WTC11 (cell line): ENCODE measurements at places on chromosomes 13 and 19. TPM values are rescaled to one million over a fixed set of nuclear protein-coding genes. Genes with fewer than 3 reads are reported as not detected.

The ASF1B gene
- total RNA-seq = 37.1 to 40.4 TPM (median 38.4 TPM) in 3 replicates

The HSD17B14 gene
- 11.4 to 18.2 TPM (median 17.0 TPM) in 3 replicates for total RNA-seq

The TINCR gene
- 0.60 to 0.85 TPM (median 0.76 TPM) in 3 replicates for total RNA-seq

The DOCK6 gene
- 88.8 to 100 TPM (median 90.7 TPM) in 3 replicates for total RNA-seq
